ENCODE measurements at places on chromosomes 1 and 21.

- DNase-seq, result peak; percentile 90
Measured at GRCh38 chr1:18597160-18598042, 33.2 kb upstream of the PAX7 start.

DNA sequence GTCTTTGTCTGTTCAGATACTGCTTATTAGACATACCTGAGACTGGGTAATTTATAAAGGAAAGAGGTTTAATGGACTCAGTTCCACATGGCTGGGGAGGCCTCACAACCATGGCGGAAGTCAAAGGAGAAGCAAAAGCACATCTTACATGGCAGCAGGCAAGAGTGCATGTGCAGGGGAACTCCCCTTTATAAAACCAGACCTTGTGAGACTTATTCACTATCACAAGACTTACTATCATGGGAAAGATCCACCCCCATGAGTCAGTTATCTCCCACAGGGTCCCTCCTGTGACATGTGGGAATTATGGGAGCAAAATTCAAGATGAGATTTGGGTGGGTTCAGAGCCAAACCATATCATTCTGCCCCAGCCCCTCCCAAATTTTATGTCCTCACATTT, 7.1 kb upstream of the PSMA5 start:
- no peak for DNase-seq

DNA sequence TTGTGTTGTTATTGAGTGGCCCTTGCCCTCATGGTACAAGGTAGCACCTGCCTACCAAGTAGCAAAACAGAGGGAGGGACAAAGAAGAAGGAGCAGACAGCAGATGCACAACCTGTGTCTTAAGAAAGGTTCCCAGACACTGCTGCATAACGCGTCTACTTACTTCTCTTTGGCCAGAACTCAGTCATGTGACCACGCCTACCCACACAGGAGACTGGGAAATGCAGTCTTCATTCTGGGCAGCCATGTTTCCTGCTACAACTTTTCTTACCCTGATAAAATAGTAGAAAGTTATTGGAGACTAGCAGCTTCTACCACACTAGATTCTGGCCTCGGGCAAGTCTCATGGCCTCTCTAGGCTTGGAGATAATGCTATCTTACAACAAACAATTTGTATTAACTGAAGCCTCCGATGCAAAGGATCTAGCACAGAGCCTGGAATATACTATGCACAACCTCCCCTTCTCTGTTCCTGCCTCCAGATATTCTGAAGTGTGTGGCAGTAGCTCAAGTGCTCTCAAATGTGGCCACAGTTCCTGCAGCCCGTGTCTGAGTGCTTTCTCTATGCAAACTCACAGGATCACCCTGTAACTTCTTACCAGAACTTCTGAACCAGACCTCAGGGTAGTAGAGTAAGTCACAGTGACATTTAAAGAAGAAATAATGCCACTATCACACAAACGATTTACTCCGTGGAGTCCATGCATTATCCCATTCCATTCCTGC, 34.1 kb upstream of the BTG2 start:
- no peak for DNase-seq

DNA sequence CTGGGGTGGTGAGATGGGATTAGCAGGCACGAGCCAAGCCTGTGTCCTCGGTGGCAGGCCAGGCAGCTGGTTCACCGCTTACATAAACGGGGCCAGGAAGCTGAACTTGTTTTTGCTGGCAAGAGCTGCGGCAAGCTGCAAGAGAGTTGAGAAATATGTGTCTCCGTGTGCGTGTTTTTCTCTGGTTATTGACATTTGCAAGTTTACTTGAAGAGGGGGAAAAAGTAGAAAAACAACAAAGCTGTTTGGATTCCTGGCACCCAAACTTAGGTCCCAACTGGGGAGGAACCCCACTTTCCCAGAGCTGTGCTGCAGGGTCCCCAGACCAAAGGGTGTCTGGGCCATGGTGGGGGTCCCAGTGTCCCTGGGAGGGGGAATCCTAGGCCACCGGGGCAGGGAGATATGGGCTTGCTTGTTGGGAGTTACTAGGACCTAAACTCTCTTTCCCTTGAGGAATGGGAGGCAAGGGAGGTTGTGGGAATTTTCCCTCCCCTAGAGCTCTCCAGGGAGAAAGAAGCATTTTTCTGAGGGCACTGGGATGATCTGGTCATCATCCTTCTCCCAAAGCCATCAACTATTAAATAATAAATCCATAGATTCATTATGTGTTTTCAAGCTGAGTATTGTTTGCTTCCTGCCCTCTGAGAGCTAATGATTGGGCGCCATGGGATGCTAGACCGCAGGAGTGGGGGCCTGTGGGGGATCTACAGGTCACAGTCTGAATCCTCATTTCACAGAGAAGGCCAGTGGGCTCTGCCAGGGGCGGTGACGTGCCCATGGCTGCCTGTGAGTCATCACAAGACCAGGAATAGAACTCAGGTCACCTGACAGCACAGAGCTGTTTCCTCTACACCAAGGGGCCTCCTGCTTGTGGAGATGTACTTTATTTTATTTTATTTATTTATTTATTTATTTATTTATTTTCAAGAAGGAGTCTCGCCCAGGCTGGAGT, 14.8 kb downstream of the IL6R start:
- DNase-seq, result peak; percentile 96

- DNase-seq, result no peak
Measured at GRCh38 chr21:40011371-40011770, 144.1 kb downstream of the PCP4 start.

DNA sequence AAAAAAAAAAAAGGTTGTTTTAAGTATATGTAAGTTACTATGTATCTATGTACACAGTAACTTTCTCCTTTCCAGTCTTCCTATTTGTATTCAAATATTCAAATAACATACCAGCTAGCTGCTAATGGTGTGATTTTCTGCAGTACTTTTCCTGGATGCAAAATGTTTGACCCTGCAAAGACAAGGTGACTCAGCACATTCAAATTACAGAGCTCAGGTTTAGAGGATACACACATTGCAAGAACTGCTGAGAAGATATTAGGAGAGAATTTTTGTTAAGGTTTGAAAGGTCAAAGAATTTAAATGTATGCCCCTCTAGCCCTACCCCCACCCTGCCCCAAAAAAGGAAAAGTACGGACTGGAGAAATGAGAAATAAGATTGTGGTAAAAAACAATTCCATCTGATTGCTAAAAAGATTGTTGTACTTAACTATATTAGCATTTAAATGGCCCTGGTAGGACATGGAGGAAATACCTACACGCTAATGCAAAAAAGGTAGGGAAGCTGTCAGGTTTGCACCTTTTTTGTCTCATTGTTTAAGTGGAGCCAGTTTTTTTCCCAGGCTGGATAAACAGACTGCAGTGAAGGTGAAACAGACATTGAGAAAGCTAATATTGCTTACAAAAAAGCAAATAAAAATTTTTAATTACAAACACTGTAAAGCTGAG, 45.6 kb downstream of the ZNF281 start:
- no peak for DNase-seq

- no peak for DNase-seq
Measured at GRCh38 chr1:189847613-189848012, 630.1 kb downstream of the BRINP3 start.

GRCh38 chr1:87795615-87796337, 467.1 kb downstream of the LMO4 start:
- no peak for DNase-seq

- no peak for DNase-seq
Measured at GRCh38 chr1:34342334-34342733, 165.6 kb downstream of the C1orf94 start.

DNA sequence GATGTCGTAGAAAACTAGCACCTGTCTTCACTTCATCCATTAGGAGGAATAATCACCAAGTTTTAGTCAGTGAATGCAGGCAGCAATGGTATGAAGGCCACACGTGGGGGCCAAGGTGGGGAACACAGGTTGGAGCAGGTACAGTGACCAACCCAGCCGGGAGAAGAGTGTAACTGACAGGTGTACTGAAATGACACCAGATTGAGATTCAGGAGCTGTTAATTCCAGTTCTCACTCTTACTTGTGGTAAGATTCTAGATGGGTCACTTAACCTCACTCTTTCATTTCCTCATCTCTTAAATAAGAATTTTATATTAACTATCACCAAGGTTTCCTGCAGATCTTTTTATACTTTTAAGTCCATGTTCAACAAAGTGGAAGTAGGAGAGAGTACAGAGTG, 206.2 kb upstream of the PTBP2 start:
- DNase-seq, result no peak

DNA sequence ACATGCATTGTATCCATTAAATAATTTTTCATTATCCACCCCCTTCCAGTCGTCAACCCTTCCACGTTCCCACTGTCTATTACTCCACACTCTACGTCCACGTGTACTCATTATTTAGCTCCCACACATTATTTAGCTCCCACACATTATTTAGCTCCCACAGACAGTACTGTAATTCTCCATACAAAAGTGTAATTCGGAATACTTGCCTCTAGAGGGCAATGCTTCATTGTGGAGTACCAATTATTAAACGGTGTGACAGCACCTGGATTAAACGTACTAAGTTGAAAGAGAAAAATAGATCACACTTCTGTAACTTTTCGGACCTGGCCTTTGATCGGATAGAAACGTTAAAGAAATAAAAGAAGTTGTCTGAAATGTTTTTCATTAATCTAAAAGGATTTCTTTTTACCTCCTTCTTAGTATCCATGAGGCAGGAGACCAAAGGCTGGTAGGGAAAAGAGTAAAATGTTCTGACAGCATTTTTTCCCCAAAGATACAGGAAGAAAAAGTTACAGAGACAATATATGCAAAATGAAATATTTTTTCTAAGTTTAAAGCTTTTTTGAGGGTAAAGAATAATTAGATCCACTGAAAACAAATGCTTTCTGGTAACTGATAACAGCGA, 99.2 kb downstream of the LHX8 start:
- DNase-seq, result no peak

GRCh38 chr1:14894811-14895560, 258.6 kb upstream of the TMEM51 start:
- DNase-seq, result no peak

- no peak for DNase-seq
Measured at GRCh38 chr1:234848972-234849649, 239.1 kb upstream of the IRF2BP2 start.

DNA sequence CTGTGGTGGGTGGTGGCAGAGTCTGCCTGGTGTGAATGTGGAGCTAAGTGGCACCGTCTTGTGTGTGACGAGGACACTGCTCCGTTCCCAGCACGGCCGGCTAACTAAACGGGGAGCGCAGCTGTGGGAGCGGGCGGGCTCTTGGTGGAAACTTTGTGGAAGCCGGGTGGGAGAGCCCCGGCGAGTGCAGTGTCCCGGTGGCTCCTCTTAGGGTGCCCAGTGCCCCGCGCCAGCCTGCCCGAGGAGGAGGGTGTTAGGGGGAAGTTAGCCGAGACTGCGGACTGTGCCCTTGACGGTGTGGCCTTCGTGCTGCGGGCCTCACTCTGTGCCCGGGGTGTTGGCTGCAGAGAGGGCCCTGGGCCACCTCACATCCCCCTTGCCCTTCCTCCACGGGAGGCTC, 9.9 kb downstream of the PEX10 start:
- no peak for DNase-seq

DNA sequence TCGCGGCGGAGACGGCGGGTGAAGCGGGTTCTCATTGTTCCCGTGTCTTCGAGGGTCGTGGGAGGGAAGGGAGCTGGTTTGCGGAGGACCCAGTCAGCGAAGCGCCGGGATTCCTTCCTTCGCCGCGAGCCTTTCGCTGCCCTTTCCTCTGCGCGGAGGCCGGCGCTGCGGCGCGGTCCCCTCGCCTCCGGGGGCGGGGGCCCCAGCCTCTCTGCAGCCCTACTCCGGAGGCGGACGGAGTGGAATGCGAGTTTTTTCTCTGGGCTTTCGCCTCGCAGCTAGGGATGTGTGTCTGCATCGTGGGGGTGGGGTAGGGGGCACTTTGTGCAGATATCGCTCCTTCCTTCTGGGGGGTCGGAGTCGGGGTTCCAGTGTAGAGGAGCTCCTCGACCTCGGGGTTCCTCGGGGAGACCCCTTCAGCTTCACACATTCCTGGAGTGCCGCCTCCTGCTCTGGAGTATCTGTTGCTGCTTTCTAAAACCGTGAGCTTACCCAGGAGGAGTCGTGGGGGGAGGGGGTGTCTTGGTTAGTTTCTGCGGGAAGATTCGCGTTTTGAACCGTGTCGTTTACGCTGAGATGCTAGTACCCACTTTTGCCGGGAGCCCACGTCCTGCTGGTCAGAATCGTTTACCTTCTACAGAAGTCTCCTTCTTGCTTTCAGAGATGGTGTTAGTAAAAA, 595 bp downstream of the RNF2 start:
- no peak for DNase-seq

- no peak for DNase-seq
Measured at GRCh38 chr1:71882637-71883036, 399.7 kb downstream of the NEGR1 start.

DNA sequence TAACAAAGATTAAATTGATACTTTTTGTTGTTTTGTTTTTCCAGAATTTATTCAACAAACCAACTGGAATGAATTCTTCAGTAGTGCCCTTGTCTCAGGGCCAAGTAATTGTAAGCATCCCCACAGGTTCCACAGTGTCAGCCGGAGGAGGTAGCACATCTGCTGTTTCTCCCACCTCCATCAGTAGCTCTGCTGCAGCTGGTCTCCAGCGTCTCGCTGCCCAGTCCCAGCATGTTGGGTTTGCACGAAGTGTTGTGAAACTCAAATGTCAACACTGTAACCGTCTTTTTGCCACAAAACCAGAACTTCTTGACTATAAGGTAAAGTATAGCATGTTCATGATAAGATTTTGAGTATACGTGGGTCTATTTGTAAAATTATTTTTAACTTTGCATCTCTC, 118.5 kb downstream of the ZMYM4 start:
- no peak for DNase-seq

- no peak for DNase-seq
Measured at GRCh38 chr1:9628541-9629444, 22.7 kb upstream of the PIK3CD start.

GRCh38 chr1:7300893-7301663, 470.0 kb upstream of the VAMP3 start:
- no peak for DNase-seq

DNA sequence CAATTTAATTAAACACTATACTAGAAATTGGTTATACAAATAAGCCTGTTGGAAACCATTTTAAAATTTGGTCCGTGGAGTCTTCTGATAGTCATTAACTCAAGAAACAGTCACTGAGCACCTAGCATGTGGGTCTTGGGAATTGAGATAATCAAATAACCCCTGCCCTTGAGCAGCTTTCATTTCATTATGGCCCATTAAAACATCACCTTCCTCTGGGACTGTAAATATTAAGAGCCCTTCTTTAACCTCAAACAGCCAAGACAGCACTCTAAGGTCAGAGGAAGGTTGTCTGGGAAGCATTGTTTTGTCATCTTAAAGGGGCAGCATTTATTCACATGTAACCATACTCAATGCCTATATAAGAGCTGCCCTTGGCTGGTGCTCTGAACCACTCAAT, 610.3 kb upstream of the USP24 start:
- no peak for DNase-seq

Data from posterior vena cava (tissue), 2 donors.